ENCODE measurements at places on chromosomes 6 and 20.

GRCh38 chr6:19153981-19154295, 683.2 kb upstream of the ID4 start:
- no peak for DNase-seq

DNA sequence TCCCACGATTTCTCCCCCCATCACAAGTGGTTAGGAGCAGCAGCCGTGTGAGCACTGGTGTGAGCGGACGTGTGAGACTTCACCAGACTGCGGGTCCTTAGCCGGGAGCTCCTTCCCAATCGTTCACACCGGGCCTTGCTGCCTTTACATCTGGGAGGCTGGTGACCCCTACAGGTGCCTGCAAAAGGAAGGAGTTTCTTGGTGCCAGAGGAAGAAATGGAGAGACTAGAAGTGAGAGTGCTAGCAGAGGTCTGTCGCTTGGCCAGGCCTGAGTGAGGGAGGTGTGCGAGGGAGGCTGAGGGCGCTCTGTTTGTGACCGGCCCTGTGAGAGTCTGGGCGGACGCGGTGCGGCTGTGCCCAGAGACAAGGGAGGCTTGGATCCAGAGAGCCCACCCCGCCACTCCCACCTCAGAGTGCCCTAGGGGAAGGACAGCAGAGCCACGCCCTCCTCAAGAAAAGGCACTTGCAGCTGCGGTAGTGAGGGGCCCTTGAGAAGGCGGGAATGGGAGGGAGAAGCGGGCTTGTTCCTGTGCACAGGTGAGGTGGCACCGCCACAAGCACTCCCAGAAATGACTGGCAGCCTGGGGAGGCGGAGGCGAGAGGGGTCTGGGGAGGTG, 10.0 kb upstream of the ARMC2 start:
- no peak for DNase-seq

GRCh38 chr6:57252975-57253374, 30.9 kb upstream of the RAB23 start:
- DNase-seq = no peak

DNA sequence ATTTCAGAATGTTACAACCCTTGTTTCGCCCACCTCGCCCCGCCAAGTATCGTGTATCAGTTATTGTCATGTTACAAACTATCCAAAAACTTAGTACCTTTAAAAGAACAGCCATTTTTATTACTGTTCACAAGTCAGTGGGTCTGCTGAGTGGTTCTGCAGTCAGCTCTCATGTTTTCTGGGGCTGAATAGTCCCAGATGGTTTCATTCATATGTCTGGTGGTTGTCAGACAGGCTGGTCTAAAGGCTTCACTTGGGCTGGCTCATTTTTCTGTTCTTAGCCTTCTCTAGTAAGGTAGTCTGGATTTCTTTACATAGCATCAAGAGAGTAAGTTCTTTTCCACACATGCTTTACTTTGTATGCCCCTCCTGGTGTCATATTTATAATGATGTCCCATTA, 8.6 kb downstream of the ZNF292 start:
- no peak for DNase-seq

- DNase-seq = no peak
Measured at GRCh38 chr20:22575087-22575721, 9.2 kb downstream of the FOXA2 start.

- no peak for DNase-seq
Measured at GRCh38 chr6:99607416-99608036, 893 bp downstream of the PRDM13 start.

- DNase-seq = no peak
Measured at GRCh38 chr20:38834868-38835267, 29.4 kb downstream of the PPP1R16B start.

DNA sequence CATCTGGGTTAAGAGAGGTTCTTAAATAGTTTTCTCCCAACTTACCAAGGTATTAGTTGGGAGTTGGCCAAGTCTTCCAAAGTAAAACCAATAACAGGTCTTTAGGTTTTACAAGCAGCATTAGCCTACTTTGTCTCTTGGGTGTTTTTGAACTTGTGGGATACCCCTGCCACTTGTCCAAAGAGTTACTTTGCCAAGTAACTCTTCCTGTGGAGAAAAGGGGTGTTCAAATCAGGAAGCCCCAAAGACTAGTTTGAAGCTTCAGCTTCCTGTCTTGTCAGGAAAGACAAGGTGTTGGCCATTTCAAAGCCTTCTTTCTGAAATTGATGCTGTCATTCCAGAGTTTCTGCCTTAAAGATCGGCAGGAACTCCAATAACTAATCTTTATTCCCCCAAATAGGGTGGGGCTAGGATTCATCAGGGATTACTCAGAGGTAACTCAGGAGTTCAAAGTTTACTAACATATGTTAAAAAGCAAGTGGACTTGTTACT, 822 bp downstream of the RAB22A start:
- no peak for DNase-seq

DNA sequence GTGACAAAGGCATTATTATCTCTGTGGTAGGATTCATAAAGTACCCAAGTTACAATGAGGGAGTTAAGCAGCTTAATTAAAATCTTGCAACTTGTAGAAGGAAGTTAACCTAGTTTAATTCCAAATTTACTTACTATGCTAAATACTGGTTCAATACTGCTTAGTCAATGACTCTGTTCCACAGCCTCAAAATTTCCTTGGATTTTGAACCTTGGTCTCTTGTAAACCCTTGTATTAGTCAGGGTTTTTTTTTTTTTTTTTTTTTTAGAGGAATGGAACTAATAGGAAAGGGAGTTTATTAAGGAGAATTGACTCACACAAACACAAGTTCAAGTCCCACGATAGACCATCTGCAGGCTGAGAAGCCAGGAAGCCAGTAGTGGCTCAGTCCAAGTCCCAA, 163.4 kb downstream of the HS3ST5 start:
- no peak for DNase-seq

DNA sequence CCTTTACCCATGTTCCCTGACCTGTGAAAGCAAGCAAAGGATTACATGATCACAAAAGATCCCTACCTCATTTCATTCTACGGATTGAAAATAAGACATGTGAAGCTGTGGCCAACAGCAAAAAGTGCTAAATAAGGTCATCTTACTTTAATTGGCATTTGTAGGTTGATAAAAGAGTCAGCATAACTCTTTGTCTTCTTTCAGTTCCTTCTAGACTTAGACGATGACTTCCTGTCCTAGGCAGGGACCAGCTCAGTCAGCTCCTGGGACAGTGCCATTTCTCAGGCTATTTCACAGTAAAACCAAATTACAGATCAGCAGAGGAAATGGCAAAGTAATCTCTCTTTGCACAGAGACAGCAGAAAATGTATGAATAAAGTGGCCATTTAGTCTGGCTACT, 480.7 kb downstream of the RFPL4B start:
- no peak for DNase-seq

GRCh38 chr6:15874821-15875220, 212.0 kb upstream of the DTNBP1 start:
- no peak for DNase-seq

DNA sequence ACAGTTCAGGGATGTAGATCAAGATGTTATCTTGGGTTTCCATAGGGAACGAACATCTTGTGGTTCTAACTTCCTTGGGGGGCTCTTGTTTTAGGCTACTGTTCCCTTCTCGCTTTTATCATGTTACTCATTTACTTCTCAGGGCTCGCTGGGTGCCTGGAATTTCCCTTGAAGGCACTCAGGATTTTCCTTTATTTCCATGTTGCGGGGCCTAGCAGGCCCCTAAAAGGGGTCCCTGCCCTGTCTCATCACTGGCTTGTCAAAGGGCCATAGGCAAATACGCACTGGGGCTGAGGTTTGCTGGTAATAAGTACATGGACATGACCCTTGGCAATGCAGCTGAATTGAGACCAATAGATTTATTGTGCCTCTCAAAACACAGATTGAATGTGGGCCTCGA, 262.3 kb downstream of the CDH4 start:
- no peak for DNase-seq

DNA sequence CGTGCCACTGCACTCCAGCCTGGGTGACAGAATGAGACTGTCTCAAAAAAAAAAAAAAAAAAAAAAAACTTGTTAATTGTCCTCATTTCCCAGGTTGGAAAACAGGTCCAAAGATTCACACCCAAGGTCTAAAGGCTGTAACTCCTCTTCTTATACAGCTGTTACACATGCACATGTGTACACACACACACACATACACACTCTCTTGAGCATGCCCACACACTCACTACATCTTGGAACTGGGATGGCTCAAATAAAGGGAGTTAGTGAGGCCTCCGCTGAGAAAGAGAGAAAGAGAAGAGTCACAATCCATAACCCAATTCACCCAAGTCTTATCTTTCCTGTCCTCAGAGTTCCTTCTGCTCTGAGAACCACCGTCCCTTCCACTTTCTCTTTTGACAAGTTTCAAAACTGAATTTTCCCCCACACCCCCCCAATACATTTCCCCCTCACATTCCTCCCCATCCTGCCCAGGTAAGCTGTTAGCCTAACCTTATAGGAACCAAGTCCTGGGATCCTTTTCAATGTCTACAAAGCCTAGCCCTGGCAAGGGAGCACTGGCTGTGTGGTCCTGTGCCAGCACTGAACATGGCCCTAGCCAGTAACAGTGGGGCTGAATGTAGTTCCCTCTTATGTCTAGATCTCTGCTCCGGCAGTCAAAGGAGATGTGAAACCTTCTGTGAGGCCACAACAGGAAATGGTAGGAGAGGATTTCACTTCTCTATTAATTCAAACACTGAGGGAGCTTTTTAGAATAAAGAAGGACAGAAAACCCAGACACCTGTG, 3.2 kb upstream of the HLA-DMB start:
- no peak for DNase-seq

DNA sequence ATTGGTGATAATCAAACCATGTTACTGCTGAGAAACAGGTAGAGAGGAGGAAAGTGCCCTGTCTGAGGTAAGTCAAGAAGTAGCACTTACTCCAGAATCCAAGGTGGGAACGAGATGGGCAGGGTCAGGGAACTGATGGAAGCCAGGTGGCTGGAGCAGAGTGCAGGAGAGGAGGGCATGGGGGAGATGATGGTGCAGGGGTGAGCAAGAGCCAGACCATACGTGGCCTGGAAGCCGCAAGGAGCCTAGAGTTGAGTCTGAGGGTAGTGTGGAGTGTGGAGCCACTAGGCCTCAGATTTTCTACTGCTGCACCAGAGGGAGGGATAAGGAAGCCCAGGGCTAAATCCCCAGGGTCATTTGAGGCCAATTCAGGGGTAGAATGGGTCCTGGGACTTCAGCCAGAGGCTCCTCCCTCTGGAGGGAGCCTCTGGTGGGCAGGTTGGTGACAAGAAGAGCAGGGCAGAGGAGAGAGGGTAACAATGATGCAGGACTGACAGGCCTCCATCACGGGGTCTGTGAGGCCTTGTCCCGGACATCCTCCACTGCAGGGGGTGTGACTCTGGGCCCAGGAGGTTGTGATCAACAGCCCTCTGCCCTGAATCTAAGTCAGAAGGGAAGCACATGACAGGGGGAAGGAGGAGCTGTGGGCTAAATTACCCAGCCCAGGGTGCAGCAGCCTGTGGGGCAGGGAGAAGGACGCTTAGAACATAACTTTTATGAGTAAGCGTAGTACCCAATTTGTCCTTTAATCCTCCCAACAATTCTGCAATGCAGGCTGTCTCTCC, 28.7 kb downstream of the COX4I2 start:
- DNase-seq = no peak

DNA sequence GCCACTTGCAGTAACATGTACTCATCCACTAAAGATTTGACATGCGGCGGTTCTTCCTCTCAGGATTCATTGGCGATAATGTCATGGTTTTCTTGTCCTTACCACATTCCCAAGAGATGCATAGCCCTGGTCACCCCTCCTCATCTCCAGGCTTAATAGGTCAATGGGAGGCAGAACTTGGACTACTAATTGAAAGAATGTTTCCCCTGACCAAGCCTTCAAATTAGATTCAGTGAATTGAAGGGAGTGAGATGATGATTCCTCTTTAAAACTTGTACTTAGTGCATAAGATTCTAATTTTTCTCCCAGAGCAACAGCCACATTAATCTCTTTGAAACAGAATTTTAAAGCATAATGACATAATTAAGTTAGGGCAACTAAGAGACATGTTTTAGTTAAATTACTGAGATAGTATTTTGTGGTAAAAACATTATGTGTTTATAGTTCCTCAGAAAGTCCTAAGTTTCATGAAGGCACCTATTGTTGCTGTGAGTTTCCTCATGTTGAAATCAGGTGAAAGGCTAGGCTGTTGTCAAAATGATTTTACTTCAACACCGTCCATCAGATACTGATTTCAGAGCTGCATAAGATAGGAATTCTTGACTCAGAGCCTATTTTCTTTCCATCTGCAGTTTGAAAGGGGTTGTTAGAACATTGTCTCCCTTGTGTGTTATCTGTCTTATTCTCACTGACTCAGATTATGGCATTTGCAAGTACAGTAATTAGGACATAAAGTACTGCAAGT, 48.5 kb downstream of the STK4 start:
- no peak for DNase-seq

- DNase-seq = no peak
Measured at GRCh38 chr20:36439040-36439730, 102.1 kb upstream of the MYL9 start.

GRCh38 chr6:41524634-41525011, 21.6 kb upstream of the FOXP4 start:
- no peak for DNase-seq

- DNase-seq = no peak
Measured at GRCh38 chr6:158356586-158357546, 44.6 kb downstream of the TULP4 start.

GRCh38 chr6:31483392-31483791, 14.6 kb upstream of the MICB start:
- no peak for DNase-seq

- DNase-seq = no peak
Measured at GRCh38 chr6:63814459-63814858, 178.9 kb downstream of the PHF3 start.

GRCh38 chr6:67252663-67253062, 1382.4 kb upstream of the ADGRB3 start:
- DNase-seq = no peak

- DNase-seq = no peak
Measured at GRCh38 chr20:5689463-5689862, 60.7 kb upstream of the SHLD1 start.

DNA sequence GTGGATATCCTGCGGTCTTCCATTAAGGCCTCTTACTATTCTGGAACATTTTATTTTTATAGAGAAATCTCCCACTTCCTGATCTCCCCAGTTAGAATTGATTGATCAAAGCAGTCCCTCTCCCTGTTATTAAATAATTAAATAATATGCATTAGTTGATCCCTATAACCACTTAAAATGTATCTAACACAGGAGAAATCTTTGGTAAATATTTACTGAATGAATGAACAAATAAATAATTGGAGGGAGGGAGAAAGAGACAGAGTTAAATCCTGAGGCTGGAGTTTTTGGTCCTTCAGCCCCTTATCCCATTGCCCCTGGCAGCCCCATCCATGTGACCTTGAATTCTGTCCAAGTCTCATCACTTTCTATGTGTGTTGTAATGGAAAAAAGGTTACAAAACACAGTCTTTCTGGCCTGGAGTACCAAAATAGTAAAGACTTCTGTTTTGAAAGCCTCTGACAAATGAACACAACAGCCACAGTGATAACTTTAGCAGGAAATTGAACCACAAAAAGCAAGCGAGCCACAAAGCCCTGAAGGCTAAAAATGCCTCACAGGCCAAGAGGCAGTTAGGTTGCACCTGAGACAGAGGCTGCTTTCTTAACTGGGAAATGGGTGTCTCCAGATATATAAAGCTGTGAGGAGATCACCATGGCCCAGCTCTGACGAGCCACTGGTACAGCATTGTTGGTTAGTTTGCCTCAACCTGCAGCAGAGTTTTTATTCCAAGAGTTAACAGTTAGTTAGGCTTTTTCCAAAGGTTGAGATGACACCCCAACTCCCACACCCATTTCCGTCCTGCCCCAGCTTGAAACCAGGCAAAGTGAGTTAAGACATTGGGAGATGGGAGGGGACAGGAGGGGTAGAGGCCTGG, 11.3 kb downstream of the NT5E start:
- no peak for DNase-seq
